ENCODE measurements at places on chromosomes 16 and 17.
A peak's percentile ranks its signal among the peaks of the same experiment; 100 is the strongest.

- no peak for DNase-seq
Observed at GRCh38 chr17:36147601-36148000, 28.8 kb downstream of the TBC1D3B start.

DNA sequence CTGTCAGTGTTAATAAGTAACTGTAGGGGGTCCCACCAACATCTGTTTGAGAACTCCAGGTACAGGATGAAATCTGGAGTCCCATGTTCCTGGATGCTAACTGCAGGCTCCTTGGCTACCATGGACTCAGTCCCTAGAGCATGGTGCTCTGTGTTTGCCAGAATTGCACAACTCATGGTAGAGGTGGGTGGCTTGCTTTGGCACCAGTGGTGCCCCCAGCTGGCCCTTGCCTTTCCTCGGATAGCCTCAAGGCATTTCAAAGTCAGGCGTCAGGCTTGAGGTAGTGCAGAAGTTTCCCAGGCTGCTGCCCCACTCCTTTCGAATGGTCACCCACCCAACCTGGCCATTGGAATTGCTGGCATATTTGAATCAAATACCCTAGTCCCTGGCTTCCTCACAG, 179.9 kb downstream of the RBFOX1 start:
- no peak for DNase-seq

DNA sequence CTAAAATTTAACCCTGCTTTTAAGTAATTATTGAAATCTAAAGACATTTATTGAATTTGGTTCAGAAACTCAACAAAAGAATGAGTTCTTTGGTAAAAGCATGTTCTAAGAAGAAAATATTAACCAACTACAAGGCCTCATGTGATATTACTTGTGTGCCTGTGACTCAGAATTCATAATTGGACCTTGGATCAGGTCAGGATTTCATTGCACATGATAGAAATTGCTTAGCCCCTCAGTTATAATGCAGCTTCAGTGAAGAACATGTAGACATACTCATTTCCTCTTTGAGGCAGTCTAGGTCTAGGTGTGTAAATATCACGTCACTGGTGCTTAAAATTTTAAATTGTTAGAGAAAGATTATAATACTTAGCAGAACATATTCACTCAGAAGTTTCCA, 410.0 kb upstream of the SOX9 start:
- DNase-seq = no peak

DNA sequence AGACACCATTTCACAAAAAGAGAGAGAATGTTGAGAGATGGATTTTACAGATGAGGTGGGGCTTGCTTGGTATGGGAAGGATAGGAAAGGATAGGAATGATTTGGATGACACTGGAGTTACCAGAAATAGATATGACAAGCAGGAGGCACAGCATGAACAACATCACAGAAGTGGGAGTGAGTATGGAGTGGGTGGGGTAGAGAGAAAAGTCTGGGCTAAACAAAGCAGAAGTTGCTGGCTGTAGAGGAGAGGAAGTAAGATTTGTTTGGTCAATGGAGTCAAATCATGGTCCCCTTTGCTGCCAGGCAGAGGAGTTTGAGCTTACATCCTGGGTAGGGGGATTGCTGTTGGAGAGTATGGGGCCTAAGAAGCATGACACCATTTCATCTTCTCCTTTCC, 101.7 kb downstream of the VAT1L start:
- DNase-seq = peak; percentile 69

DNA sequence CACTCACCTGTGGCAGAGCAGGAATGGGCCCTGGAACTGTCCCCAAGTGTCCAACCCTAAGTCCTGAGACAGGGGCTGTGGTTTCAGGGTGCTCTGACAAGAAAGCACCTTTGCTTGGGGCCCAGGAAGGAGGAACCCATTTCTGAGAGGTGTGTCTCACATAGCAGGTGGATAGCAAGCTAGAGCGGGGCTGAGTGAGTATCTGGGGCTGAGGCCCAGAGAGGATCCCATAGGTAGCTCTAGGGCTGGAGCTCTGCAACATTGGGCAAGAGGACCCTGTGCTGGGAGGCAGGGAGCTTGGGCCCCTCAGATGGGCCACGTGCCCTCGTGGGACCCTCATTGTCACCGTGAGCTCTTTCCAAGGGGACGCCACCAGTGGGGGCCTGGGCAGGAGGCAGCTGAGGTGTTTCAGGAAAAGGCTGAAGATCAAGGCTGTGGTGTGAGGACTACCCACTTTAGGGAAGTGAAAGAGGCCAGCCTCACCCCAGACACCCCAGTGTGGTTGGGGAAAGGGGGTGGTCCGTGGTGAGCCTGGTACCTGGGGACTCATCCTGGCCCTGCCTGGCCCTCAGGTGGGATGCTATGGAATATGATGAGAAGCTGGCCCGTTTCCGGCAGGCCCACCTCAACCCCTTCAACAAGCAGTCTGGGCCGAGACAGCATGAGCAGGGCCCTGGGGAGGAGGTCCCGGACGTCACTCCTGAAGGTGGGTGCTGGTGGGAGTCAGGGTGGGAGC, 5.3 kb downstream of the DEF8 start:
- DNase-seq = no peak

GRCh38 chr17:29592850-29593551, at the start of gene ANKRD13B:
TSS of gene ANKRD13B (plus strand) at chr17:29593132. CDS start at chr17:29593622, 490 bp downstream.
- no peak for DNase-seq

- DNase-seq = no peak
Observed at GRCh38 chr17:44607836-44608690, 48.2 kb upstream of the MEIOC start.

GRCh38 chr17:47684025-47684424, 9.9 kb upstream of the TBKBP1 start:
- DNase-seq = no peak

- DNase-seq = no peak
Observed at GRCh38 chr17:73562896-73563295, 81.3 kb downstream of the SDK2 start.

All from inflammatory macrophage treated with lipopolysaccharide for 1 hour (primary cell).